ENCODE measurements at places on chromosomes 13 and 19.

DNA sequence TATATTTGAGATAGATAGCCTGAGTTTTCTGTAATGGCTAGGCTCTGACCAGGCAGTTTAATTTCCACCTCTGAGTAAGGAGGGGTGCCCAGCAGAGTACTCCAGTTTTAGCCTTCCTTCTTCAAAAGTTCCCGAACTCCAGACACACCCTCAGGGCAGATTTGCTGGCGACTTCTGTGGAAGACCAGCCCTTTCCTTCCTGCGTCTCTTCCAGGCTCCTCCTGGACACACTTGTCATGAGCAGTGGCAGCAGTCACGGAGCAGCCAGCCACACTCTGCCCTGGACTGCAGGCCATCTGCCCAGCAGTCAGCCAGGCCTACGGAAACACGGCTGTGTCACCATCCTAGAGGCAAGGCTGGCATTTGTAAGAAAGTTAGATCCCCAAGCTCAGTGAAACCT, 6.6 kb upstream of the FLT1 start:
- DNase-seq = peak; percentile 73

- DNase-seq = peak; percentile 73
Measured at GRCh38 chr13:99980201-99980823, 1.3 kb upstream of the ZIC2 start.

GRCh38 chr13:35812736-35813135, 318.4 kb downstream of the DCLK1 start:
- no peak for DNase-seq

DNA sequence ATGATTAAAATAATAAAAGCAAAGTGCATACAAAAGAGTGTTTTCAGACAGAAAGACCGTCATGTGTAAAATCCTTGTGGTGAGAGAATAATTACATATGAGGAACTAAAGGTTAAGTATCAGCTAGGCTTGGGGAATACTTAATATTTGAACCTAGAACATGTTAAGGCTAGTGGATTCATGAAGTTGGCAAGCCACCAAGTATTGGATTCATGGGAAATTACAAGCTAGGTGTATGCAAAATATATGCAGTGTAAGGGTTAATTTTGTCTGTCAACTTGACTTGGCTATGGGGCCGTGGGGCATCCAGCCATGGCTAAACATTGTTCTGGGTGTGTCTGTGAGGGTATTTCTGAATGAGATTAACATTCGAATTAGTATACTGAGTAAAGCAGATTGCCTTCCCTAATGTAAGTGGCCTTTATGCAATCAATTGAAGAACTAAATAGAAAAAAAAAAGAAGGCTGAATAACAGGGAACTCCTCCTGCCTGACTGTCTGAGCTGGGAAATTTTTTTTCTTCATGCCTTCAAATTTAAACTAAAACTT, 533.5 kb upstream of the KLF12 start:
- no peak for DNase-seq

DNA sequence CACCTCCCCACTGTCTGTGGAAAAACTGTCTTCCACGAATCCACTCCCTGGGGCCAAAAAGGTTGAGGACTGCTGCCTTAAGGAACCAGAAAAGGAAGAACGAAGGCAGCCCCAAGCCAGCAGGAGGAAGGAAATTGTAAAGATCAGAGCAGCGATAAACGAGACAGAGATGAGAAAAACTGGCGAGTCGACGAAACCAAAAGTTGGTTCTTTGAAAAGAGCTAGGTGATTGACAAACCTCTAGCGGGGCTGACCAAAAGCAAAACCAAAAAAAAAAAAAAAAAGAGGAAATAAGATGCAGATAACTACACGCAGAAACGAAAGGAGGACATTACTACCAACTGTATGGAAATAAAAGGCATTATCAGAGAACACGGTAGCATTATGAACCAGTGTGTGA, 76.9 kb downstream of the GADD45B start:
- no peak for DNase-seq

DNA sequence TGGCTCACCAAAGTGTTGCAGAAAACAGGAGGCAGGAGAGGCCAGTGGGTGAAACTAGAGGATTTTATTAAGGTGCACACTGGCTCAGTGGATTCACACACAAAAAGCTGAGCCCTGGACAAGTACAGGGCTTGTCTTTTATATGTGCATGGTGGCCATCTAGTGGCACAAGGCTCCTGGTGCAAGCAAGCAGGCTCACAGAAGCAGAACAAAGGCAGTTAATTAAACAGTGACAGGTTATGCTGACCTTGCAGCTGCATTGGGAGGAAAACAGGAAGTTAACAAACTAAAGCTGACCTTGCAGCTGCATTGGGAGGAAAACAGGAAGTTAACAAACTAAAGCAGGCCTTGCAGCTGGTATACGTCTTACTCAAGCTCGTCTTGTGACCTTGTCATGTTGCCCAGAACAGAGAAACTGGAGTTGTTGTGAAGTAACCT, 65.3 kb upstream of the ZNF681 start:
- DNase-seq = peak; percentile 34

- DNase-seq = no peak
Measured at GRCh38 chr13:36831291-36831690, 12.3 kb downstream of the RFXAP start.
